ENCODE measurements at places on chromosomes 12 and 14.

GRCh38 chr12:31267966-31268365 lies 58.0 kb downstream of the SINHCAF start:
- no peak for DNase-seq

GRCh38 chr14:19974844-19975243 lies 547 bp upstream of the OR4K15 start:
- DNase-seq: no peak

GRCh38 chr14:31867570-31867969 lies 209.5 kb upstream of the ARHGAP5 start:
- DNase-seq: no peak

DNA sequence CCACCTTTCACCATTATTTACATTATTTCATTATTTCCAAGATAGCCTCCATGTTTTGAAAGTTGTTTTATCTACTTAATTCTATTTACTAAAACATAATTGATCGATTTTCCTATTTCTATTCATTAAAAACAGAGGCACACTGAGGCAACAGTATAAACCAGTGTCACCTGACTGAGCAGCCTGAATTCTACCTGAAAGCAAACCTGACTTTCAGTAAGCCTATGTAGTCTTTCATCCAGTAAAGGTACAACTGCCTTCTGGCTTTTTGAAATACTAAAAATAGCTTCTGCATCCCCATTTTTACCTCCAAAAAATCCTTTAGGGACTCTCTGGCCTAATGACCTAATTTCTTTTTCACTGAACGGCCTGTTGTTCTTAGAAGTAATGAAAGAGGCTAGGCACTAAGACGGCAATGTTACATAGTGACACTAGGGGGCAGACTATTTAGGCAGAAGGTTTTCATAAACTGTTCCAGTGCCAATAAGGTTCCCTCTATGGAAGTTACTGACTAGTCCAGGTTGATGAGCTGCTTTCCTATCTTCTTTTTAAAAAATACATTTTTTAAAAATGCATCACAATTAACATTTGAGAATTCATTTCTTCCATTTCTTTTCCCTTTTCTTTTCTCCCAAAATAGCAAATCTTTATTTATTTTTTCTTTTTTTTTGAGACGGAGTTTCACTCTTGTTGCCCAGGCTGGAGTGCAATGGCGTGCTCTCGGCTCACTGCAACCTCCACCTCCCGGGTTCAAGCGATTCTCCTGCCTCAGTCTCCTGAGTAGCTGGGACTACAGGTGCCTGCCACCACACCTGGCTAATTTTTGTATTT lies 17.5 kb downstream of the ANAPC5 start:
- DNase-seq: peak; percentile 19

- no peak for DNase-seq
Measured at GRCh38 chr12:51293696-51294095, 23.5 kb upstream of the SMAGP start.

DNA sequence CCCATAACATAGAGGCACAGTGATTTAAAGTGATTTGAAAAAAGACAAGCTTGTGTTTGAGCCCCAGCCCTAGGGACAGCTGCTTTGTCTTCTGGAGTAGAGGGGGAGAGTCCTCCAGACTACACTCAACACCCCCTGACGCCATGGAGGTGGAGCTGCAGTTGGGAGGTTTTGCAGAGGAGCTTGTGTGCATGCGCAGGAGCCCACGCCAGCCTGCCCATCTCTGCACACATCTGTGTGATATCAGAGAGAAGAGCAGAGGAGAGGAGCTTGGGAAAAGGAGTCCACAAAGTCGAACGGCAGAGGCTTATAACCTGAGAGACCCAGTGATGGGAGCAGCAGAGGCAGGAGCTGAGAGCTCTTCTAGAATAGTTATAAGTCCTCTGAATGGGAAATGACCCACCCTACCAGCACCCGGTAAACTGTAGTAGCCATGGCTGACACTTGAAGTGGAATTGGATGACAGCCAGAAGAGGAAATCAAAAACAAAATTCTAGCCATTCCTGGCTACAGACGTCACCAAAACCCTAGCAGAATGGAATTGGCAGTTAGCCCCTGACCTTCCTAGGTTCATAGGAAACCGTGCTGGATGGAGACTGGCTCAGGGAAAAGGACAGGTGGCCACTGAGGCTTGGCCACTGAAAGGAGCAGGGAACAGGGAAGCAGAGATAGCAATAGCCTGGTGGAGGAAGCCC lies 185.1 kb upstream of the VASH1 start:
- no peak for DNase-seq

DNA sequence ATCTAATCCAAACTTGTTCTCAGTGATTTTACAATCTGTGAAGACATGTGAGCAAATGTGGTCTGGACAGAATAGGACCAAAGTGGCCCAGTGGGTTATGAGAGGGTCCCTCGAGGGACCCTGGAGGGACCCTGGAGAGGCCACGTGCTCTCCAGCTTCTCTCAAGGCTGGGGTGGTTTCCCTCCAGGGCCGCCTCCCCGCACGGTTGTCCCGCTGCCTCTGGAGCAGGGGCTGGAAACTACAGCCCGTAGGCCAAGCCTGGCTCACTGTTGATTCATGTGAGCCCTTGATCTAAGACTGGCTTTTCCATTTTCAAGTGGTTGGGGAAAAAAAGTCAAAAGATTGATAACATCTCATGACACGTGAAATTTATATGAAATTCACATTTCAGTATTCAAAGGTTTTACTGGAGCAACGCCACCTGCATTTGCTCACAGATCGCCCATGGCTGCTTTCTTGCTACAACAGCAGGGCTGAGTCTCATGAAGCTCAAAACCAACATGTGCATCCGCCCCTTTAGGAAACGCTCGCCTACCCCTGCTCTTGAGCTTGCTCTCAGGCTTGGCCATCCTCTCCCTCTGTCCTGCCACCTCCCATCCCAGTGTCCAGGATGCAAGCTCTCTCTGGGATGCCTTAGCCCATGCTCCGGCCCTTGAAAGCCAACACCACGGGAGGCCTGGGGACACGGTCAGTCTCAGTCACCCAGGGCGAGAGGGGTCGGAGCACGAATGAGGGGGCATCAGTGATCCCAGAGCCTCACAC lies 12.1 kb upstream of the LRTM2 start:
- no peak for DNase-seq
